Right atrium auricular region (tissue), 2 donors: ENCODE measurements at places on chromosomes 3 and 15. TPM values are rescaled to one million over a fixed set of nuclear protein-coding genes. Genes with fewer than 3 reads are reported as not detected.

Gene PPARG
- 17.9 TPM for total RNA-seq

GRCh38 chr3:48410205-48411040, 19.5 kb downstream of the PLXNB1 start:
- DNase-seq = no peak

DNA sequence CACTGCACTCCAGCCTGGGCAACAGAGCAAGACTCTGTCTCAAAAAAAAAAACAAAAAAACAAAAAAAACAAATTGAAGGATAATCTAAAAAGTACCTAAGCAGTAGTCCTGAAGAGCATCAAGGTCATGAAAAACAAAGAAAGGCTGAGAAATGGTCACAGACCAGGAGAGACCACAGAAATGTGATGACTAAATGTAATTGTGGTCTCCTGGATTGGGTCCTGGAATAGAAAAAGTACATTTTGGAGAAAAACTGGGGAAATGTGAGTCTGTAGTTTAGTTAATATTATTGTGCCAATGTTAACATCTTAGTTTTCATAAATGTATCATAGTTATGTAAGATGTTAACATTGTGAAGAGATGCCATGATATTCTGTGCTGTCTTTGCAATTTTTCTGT, 267.5 kb upstream of the NR2E3 start:
- DNase-seq = no peak

Gene SMCO1
- total RNA-seq = 42.3 TPM

- DNase-seq = no peak
Measured at GRCh38 chr15:68414206-68414555, 17.8 kb downstream of the ITGA11 start.

Gene IMPG2
- 0.15 TPM for total RNA-seq

GRCh38 chr3:138375447-138375846, 27.1 kb downstream of the MRAS start:
- no peak for DNase-seq

GRCh38 chr15:31503256-31503655, 176.6 kb downstream of the KLF13 start:
- DNase-seq = peak; percentile 43

Gene GXYLT2
- total RNA-seq = 37.3 TPM

DNA sequence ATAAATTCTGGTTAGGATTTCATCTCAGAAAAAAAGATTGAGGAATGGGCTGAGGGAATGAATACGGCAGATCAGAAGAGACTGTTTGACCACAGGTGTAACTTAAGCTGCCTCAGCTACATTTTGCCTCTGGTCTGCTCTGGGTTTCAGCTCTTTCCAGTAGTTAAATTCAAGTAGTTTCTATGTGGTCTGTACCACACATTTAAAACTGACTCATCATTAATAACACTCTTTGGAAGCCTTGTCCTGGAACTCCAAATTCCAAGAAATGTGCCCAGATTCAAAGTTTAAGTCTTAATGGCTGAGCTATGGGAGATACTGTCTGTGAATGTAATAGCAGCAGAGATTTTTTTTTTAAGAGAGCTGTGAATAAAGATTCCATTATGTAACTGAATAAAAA, 133.1 kb upstream of the IGSF10 start:
- no peak for DNase-seq

- DNase-seq = no peak
Measured at GRCh38 chr15:101156509-101157159, 95.2 kb downstream of the CHSY1 start.

DNA sequence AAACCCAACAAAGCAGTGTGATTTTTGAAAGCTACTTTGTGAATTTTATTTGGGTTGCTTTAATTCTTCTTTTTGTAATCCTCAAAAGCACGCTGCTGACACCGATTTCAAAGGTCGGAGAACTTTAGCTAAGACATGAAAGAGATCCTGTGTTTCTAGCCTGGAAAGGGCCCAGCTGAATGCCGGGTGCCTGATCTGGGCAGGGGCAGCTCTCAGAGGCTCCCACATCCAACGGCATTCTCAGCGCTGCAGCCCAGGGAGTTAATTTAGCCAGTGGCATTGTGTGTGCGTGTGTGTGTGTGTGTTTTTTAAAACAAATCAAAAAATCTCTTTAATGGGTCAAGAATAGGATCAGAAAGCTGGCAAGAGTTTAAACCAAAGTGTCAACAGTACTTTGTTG, 6.6 kb downstream of the RBP1 start:
- no peak for DNase-seq

Gene CCDC39
- total RNA-seq = not detected

DNA sequence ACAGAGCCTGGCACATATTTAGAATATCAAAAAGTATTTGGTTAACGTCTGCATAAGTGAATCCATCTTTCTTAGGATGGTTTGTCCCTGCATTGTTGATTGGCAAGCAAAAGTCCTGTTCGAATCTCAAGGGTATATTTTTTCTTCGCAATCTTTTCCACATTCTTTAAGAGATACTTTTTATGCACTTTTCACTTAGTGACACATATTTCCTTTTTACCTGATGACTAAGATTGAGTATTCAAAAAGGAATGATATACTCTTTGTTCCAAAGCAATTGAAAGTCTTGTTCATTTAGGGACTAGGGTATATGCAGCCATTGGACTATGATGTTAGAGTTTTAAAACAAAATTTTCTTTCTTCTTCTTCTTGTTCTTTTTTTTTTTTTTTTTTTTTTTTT, 349.9 kb downstream of the NLGN1 start:
- no peak for DNase-seq

- no peak for DNase-seq
Measured at GRCh38 chr3:33317963-33318709, 40.9 kb downstream of the FBXL2 start.

GRCh38 chr3:46454209-46454595, 10.5 kb downstream of the LTF start:
- DNase-seq = no peak

Gene GOLGA8Q
- total RNA-seq = 0.70 TPM

Gene ATP13A4
- not detected for total RNA-seq

Gene MKRN3
- total RNA-seq = not detected

GRCh38 chr15:33454996-33455395, 144.2 kb downstream of the RYR3 start:
- no peak for DNase-seq

DNA sequence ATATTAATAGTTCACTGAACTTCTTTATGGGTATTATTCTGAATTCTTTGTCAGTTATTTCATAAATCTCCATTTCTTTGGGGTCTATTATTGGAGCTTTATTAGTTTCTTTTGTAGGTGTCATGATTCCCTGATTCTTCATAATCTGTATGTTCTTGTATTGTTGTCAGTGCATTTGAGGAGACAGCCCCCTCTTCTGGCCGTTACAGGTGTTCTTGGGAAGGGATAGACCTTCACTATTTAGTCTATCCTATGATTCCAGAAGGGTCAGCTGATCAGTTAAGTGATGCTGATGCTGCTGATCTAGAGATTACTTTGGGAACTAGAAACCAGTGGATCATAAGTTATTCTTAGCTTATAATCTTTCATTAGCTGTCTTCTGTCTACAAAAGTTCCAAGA, 34.9 kb downstream of the TMEM39A start:
- DNase-seq = no peak

GRCh38 chr15:82900511-82901060, 51.9 kb downstream of the HOMER2 start:
- no peak for DNase-seq

- DNase-seq = no peak
Measured at GRCh38 chr15:38714309-38715072, 149.9 kb upstream of the RASGRP1 start.

DNA sequence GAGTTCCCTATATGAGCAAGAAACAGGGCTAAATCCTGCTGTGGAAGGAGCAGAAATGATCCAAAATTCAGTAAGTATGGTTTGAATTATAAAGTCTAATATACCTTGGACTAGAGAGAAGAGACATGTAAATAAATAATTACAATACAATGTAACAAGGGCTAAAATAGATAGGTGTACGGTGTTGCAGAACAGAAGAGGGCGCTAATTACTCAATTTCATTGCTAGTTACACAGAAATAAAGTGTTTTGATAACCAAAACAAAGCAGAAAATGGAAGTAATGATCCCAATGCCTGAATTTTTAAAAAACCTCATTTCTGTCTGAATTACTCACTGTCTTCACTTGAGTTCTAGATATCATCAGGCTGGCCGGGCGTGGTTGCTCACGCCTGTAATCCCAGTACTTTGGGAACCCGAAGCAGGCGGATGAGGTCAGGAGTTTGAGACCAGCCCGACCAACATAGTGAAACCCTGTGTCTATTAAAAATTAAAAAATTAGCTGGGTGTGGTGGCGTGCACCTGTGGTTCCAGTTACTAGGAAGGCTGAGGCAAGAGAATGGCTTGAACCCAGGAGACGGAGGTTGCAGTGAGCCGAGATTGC, 8.3 kb upstream of the PLCH1 start:
- no peak for DNase-seq

DNA sequence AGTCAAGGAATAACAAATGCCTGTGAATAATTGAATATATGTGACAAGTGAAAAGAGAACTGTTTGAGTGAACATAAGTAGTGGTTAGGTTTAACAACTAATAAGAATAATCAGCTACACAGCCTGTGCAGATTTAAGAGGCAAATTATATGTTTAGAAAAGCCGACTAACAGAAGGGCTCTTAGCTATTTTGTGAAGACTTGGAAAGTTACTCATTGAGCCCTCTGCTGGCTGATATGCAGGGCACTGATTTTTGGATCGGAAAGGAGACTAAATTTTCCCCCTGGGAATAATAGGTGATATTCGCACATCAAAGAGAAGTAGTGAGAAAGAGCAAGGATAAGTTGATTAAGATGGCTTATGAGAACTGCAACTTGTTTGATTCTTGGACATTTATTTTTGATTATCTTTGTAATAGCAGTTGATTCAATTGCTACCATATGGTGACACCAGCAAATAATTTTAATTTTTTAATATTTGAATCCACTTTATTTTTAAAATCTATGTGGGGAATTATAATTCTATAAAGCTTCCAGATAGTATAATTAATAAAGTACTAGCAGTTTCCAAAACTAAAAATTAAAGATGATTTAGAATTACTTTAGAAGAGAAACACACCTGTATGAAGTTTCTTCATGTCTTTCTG, 156.2 kb downstream of the NLGN1 start:
- DNase-seq = no peak

Gene IQCF6
- total RNA-seq = not detected

Gene IQGAP1
- 96.3 TPM for total RNA-seq

Gene PRICKLE2
- 18.4 TPM for total RNA-seq

Gene EPHA3
- total RNA-seq = 5.4 TPM

- DNase-seq = no peak
Measured at GRCh38 chr15:60999771-61000170, 229.3 kb downstream of the RORA start.

GRCh38 chr3:129592381-129593131, 13.9 kb downstream of the PLXND1 start:
- peak; percentile 83 for DNase-seq

DNA sequence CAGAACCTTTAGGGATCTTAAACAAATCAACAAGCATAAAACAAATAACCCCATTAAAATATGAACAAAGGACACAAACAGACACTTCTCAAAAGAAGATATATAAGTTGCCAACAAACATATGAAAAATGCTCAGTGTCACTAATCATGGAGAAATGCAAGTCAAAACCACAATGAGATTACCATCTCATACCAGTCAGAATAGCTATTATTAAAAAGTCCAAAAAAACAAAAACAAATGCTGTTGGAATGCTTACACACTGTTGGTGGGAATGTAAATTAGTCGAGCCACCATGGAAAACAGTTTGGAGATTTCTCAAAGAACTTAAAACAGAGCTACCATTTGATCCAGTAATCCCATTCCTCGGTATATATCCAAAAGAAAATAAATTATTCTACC, 423.6 kb downstream of the OTOL1 start:
- no peak for DNase-seq

Gene KAT2B
- 25.0 TPM for total RNA-seq

Gene REC114
- not detected for total RNA-seq

DNA sequence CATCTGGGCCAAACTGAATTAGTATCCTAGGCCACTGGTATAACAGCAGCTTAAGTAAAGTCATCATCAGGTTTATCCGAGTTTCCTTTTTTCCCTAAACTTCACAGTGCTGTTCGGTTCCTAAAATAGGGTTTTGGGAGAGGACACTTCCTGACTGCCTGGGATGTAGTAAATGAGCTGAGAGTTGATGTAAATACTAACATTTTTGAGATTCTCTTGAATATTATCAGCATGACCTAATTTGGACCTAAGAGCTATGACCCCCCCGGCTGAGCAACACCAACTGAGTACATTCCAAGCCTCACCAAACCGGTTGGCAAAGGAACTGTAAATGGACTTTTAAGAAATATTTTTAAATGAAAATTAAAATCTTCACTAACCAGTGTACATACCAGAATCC, 78.8 kb downstream of the IL5RA start:
- DNase-seq = no peak
